A172 (cell line): ENCODE measurements at places on chromosomes 13 and 19. TPM values are rescaled to one million over a fixed set of nuclear protein-coding genes. Genes with fewer than 3 reads are reported as not detected.
A peak's percentile ranks its signal among the peaks of the same experiment; 100 is the strongest.

DNA sequence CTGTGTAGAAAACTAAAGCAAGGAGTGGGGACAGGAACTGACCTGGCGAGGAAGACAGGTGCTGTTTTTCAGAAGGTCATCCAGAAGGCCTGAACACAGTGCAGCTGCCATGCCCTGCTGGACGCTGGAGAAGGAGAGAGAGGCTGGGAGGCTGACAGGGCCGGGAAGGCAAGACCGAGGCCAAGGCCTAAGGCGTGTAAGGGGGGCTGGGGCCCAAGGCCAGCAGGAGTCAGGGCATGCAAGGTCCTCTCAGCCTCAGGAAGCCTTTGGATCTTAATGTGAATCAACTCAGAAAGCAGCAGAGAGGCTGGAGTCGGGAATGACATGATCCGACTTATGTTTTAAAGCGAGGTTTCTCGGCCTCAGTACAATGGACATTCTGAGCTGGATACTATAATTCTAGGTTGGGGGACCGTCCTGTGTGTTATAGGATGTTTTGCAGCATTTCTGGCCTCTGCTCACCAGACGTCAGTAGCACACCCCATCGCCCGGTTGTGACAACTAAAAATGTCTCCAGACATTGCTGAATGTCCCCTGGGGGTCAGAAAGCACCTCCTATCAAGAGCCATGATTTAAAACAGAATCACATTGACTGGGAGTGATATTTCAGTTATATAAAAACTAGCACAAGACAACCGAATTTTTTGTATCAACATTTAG, 530.4 kb downstream of the MYO16 start:
- no peak for DNase-seq

GRCh38 chr19:44640518-44640917, 3.2 kb upstream of the PVR start:
- DNase-seq: peak; percentile 33

- DNase-seq: no peak
These were observed 39.1 kb downstream of the EFNB2 start for GRCh38 chr13:106496072-106496997.

- DNase-seq: no peak
These were observed 9.5 kb downstream of the PIAS4 start for GRCh38 chr19:4016903-4017638.

DNA sequence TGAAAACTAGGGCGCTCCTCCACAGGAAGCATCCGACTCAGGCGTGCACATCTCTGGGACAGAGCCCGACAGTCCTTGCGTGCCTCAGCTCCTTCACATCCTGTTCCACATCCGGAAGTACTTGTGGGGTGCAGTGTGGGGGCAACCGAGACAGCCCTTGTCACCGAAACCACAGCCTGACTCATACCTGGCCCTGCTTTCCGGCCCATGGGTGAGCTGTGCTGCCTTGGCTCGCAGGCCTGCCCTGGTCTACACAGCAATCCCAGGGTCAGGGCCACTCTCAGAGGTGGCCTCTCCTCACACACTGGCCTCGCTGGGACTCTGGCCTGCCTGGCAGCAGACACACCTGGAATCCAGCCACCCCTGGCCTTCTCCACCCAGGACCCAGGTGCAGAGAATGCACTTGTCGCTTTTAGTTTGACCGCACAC, 100.4 kb downstream of the STK24 start:
- peak; percentile 95 for DNase-seq

GRCh38 chr13:65901723-65902122, 1328.4 kb downstream of the PCDH9 start:
- DNase-seq: no peak

DNA sequence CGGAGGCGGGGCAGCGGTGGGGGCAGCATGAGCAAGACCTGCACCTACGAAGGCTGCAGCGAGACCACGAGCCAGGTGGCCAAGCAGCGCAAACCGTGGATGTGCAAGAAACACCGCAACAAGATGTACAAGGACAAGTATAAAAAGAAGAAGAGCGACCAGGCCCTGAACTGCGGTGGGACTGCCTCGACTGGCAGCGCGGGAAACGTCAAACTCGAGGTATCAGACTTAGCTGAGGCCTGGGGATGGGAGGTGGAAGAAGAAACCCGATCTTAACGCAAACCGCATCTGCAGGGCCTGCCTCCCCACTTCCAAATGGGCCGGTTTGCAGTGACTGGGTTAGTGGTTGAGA, 693 bp downstream of the RFXAP start:
- no peak for DNase-seq

DNA sequence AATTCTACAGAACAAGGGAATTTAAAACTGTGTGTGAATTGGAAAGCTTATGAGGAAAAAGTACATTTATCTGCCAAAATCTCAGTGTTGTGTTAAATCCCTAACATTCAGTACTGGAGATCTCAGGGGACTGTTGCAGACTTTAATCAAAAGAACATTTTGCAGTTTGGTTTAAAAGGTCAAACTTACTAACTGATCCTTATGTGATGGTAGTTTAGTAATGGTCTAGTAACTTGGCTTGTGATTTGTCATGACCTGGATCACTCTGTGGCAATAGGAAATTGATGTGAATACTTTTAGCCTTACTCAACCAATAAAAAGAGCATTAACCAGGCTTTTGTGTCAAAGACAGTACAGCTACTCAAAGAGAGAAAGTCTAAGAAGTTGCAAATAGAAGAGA, 862.1 kb upstream of the MIR17HG start:
- peak; percentile 84 for DNase-seq

- DNase-seq: no peak
These were observed 823.5 kb downstream of the PCDH17 start for GRCh38 chr13:58455094-58455493.

- DNase-seq: no peak
These were observed 56.6 kb downstream of the CEBPG start for GRCh38 chr19:33429891-33430673.

GRCh38 chr19:48403606-48404005, 10.1 kb downstream of the GRIN2D start:
- DNase-seq: peak; percentile 67

Gene SHISA7
- not detected in 2 replicates for total RNA-seq

Gene NBEA
- 2.0 and 2.5 TPM in 2 replicates for total RNA-seq

Gene OR10H1
- total RNA-seq: not detected in 2 replicates
